ENCODE measurements at places on chromosomes 12 and 14.

GRCh38 chr12:94769047-94769420, 118.7 kb upstream of the TMCC3 start:
- no peak for DNase-seq

- no peak for DNase-seq
Observed at GRCh38 chr14:91358025-91358319, 59.6 kb downstream of the CCDC88C start.

DNA sequence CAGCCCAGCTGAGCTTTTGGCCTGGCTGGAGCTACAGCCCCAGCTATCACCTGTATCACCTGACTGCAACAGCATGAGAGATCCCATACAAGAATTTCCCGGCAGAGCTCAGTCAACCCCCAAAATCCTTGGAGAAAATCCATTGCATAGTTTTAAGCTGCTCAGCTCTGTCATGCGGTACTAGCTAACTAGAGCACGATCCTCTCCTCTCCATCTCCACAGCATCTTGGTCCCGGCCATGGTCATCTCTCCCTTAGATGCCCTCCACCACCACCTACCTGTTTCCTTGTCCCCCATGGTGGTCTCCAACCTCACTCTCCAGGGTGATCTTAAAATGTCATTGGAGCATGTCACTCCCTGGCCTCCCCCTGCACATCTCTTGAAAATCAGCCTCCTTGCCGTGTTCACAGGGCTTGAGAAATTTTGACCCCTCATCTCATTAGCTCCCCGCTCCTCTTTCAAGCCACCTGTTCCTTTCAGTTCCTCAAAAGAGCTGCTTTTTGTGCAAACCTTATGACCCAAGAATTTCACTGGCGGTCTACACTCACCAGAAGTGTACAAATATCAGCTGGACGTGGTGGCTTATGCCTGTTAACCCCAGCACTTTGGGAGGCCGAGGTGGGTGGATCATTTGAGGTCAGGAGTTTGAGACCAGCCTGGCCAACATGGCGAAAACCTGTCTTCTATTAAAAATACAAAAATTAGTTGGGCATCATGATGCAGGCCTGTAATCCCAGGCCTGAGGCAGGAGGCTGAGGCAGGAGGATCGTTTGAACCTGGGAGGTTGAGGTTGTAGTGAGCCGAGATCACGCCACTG, 8.1 kb upstream of the CLMN start:
- no peak for DNase-seq

GRCh38 chr14:59424341-59425071, 40.7 kb downstream of the GPR135 start:
- DNase-seq, result no peak

DNA sequence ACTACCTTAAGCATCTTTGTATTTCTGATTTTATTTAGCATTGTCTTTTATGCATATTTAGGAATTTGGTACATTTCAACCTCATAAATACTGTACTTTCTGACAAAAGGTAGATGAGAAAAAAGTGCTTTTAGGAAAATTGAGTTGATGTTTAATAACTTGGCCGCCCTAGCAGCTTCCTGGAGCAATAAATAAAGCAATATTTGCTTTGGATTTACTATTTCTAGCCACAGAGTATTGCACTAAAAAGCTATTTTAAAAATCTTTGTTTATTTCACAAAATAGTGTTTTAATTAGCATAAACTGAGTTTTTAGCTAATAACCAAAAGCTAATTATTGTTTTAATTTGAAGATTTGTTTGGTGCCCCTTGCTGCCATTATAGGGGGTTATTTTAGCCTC, 9.5 kb downstream of the PAPOLA start:
- DNase-seq, result no peak

DNA sequence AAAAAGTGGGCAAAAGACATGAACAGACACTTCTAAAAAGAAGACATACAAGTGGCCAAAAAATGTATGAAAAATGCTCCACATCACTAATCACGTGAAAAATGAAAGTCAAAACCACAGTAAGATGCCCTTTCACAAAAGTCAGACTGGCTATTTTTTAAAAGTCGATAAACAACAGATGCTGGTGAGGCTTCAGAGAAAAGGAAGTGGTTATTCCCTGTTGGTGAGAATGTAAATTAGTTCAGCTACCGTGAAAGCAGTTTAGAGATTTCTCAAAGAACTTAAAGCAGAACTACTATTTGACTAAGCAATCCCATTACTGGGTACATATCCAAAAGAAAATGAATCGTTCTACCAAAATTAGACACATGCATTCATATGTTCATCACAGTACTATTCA, 237.0 kb downstream of the KIF21A start:
- no peak for DNase-seq

DNA sequence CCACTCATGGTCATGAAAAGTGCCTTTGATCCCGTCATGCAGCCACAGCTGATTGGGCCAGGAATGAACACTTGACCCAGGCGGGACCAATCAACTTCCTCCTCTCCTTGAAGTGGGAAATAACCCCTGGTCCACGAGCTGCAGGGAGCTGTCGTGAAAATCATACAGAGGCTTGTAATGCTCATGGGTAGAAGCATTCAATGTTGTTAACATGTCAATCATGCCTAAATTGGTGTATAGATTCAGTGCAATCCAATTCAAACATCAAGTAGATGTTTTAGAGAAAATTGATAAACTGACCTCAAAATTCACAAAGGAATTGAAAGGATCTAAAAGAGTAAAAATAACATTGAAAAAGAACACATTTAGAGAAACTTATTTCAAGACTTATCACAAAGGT, 1019.0 kb upstream of the TMEM132C start:
- DNase-seq, result no peak

DNA sequence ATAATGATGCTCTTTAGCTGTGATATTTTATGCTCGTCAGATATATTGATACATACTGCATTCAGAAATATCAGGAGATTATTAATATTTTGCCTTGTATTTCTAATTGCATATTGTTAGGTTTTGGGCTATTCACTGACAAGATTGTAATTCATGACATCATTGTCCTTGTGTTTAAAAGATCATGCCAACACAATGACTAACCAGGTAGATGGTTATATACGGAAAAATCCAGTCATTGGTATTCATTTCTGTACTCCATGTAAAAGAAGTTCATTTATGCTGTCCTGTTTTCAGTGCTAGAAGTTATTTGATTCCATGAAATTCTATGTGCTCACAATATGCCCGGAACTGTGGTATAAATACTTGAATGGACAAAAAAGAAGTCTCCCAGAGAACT, 107.5 kb downstream of the KITLG start:
- no peak for DNase-seq

GRCh38 chr12:3671330-3672112, 81.4 kb downstream of the CRACR2A start:
- no peak for DNase-seq

DNA sequence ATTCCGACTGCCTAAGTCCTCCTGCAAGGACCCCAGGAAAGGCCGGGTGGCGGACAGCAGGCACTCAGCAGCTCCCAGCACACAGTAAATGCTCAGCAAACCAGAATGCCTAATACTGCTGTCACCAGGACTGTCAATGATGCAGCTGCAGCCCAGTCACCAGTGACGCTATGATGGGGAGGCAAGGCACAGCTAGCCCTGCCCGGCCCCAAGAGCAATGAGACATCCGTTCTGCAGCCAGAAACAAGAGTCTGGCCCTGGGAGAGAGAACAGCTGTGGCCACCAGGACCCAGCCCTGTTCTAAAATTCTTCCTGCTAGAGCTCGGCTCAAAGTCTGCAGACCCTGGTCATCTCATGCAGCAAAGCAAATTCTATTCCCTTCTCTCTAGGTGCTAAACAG, 69.8 kb downstream of the NCOR2 start:
- DNase-seq, result no peak

DNA sequence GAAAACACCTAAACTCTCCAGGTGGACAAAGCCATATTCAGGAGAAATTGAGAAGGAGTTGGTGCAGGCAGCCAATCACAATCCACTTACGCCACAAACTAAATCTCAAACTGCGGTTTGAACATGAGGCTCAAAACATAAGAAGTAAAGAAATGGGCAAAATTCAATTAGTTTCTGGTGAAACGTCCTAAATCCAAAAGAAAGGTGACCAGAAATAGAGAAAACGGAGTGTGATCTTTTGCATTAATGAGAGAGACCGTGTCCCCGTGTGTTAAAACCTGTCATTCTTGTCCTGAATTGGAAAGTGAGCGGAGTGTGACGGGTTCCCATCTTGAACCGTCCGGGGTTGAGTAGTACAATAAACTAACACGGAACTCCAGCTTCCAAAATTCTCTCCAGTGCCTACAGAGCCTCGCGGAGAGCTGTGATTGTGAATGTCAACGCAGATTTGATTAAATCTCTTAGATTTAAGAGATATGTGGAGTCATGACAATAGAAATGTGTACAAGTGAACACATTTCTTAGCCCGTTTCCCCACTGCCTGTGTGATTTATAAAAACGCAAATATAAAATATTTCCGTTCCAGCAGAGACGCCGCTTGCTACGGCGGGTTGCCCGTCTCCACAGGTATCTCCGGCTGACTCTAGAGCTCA, 595 bp upstream of the METAP2 start:
- DNase-seq, result peak; percentile 49
